ENCODE measurements at places on chromosomes 16 and 17.
A peak's percentile ranks its signal among the peaks of the same experiment; 100 is the strongest.

DNA sequence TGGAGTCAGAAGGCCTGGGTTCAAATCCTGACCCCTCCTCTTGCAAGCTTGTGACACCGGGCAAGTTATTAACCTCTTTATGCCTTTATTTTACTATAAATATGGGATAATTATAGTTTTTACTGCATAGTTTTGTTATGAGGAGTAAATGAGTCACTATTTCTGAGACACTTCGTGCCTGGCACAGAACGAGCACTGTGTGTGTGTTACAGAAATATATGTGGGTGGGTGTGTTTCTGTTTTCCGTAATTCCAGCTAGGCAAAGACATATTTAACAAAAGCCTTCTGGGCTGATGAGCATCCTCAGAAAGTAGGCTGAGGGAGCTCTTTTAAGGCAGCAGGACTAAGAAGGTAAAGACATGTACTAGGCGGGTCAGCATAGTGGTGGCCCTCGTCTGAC lies 417.9 kb downstream of the MAF start:
- DNase-seq, result no peak

GRCh38 chr16:14057878-14058382 lies 13.2 kb upstream of the MRTFB start:
- peak; percentile 39 for DNase-seq

DNA sequence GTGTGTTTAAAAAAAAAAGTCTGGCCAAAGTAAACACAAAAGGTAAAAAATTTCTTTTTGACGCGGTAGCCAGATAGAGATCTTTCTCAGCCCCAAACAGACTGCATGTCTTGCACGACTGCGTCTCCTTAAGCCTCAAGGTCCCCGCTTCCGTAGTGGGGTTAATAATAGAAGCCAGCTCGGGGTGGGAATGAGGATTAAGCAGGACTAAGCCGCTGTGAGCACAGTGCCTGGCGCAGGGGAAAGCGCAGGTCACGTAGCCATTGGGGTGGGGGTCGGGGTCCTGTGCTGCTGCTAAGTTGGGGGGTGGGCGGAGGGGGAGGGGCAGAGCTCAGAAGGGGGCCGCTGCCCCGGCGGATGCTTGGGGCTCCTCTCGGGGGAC lies 521 bp downstream of the GGA2 start:
- no peak for DNase-seq

GRCh38 chr17:42518755-42519545 lies 17.1 kb upstream of the NAGLU start:
- DNase-seq, result no peak

GRCh38 chr16:14487579-14487978 lies 142.5 kb downstream of the PARN start:
- DNase-seq, result no peak
